Endodermal cell (in vitro differentiated cells): ENCODE measurements at places on chromosomes 3 and 15. TPM values are rescaled to one million over a fixed set of nuclear protein-coding genes. Genes with fewer than 3 reads are reported as not detected.

DNA sequence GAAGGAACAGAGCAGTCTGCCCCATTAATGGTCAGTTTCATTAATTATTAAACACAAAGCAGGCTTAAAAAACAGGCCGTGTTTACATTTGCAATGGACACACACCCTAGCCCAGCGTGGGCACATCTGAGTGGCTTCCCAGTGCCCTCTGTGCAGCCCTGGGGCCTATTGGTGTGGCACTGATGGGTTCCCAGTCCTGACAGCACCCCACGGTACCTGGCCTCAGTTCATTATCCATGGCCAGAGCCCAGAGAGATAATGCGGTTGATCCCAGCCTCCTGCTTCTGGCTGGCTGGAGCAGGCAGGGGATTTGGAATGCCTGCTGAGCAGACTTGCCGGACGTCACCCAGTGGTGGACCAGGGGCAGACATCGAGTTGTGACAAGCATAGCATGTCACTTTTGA, 110.5 kb upstream of the ABHD17C start:
- DNase-seq, result peak; percentile 48

DNA sequence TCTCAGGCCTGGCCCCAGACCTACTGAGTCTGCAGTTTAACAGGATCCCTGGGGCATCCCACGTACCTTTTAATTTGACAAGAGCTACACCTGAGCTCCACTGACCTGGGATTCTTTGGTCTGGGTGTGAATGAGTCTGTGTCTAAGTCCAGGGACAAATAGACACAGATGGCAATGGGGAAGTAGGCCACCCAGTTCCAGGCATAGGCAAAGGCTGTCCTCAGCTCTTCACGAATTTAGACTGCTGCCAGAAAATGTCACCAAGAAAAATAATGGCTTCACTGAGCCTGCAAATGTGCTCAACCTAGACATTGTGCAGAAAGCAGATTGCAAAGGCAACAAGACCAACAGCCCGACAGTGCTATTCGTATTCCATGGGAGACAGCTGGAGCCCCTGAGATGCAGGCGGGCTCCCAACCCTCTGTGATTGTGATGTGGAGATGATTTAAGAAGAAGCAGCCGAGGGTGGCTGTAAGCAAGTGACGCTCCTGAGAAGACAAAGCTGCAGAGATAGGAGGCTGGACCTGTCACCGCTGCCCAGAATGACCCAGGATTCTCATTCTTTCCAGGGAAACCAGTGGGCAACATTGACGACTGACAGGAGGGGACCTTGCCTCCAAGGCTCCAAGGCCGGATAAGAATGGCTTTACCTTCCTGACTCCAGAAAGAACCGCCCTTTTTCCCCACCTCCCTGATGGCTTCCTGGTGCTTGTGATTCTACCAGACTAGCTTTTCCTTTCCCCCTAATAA, 39.8 kb upstream of the IREB2 start:
- no peak for DNase-seq

- no peak for DNase-seq
These were observed 268.9 kb upstream of the KCNMB2 start for GRCh38 chr3:178267158-178267844.

DNA sequence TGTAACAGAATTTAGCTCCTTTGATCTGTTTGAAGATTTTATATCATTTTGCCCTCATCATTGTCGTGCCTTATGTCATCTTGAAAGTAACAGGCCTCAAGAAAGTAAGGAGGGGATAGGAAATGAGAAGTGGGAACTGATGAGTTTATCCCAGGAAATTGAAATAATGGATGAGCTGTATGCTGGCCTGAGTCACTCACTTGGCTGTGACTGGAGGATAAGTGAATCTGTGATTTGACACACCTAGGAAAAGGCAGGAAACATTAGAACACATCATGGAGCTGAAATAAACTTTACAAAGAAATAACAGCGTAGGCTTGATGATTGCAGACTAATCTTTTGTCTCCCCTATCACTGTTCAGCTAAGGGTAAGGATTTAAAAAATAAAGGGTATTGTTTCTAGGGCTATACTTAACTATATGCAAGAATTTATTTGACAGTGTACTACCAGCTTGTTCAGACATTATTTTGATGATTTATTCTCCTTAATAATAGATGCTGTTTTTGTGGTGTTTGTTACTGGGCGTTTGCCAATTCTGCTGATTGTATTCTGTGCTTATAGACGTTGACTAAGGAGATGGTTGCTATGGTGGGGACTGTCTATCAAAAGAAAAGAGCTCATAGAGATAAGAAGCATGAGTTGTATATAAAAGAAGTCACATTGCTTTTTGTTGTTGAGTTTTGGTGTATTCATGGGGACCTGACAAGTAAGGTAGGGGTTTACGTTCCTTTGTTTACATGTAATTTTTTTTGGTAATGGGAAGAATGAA, 105.6 kb upstream of the ROPN1 start:
- DNase-seq, result no peak

DNA sequence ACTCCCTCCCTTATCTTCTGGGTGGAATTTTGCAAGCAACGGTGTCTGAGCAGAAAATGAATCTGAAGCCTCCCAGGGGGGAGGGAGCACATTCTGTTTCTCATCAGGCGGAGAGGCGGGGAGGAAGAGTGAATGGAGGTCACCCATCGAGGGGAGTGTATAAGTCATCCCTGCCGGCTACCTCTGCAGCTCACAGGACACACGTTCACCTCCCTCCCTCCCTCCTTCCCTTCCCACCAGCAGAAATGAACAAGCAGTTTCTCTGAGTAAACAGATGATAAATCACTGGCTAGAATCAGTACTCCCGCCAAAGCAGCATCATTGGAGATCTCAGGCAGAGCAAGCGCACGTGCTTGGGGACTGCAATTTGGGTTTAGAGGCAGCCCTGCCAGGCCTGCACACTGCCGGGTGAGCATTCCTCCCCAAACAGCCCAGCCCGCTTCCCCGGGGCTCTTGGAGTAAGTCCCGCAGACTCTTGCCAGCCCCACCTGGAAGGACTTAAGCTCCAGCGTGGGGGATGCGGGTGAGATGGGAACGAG, 38.3 kb downstream of the CPN2 start:
- peak; percentile 59 for DNase-seq

DNA sequence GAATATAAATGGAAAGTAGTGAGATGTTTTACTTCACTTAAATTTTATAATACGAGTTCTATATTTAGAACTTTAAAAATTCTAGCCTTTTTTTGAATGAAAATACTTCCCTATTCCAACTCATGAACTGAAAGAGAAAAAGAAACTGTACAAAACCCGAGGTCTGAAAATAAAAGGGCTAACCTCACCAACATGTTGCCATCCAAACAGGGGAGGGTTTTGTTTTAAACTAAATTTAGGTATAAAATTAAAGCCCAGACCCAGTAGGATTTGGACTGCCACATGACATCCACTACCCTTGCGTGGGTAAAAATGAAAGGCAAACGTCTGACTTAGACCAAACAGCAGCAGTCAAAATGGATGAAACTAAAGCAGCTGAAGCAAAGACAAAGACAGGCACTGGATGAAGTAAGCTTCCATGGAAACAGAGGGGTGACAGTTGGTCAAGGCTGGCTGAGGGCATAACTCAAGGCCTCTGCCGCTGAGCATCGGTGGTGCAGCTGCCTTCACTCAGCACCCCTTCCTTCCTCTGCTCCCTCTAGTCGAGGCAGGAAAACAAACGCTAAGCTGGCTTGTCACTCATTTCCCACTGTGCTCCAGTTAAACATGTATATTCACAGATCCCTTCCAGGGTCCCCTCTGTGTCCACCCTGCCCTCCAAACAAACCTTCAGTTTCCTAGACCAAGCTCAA, 58.1 kb downstream of the TM4SF4 start:
- no peak for DNase-seq

DNA sequence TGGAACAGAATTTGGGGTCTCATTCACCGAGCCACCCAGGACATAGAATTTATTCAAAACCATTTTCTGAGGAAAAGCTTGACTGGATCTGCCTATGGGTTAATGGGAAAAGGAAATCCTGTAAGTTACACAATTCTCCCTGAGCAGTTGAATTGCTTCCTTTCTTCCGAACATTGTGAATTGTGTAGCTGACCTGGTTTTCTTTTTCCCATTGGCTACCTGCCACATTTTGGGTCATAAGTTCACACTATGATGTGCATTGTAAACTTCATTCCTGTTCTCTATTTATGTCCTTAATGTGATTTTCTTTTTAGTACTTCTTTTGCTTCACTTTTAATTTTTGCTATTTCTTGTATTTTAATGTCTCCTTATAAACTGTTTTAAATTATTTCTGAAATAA, 386.0 kb upstream of the LRRC3B start:
- DNase-seq, result no peak

- no peak for DNase-seq
These were observed 81.2 kb downstream of the KLF13 start for GRCh38 chr15:31407851-31408250.

DNA sequence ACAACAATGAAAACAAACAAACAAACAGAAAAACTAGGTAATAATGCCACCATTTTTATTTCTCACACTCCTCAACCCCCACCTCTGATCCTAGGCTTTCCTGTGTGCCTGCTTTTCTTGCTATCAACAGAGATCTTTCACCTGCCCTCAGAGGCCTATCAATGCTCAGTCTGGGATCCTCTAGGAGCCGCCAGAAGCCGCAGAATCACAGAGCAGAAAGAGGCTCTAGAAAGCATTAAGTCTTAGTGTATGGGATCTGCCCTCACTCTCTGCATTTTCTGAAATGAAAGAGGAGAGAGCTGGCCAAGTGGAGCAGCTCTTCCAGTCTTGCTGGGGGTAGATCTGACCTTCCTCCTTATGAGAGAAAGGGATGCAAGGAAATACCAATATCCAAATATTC, 306.8 kb downstream of the TUSC7 start:
- peak; percentile 71 for DNase-seq

GRCh38 chr3:14761121-14761672, 57.6 kb upstream of the FGD5 start:
- peak; percentile 64 for DNase-seq

- no peak for DNase-seq
These were observed 22.0 kb upstream of the ATP13A3 start for GRCh38 chr3:194508491-194509453.

DNA sequence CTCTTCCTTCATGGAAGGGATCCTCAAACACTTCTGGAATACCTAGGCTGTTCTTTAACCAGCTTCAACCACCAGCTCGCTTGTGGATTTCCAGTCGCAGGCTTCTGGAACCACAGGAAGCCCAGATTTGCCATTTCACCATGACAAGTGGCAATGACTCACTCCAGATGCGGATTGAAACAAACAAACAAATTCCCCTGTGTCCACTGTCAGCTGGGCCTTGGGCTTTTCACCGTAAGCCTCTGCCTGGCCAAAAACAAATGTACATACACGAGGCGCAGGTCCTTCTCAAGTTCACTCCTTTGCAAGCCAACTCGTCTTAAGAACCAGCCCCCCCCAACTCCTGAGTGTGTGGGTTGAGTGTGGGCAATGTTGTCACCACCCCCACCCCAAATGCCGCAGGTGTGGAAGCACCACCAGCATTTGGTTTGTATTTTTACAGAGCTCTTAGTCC, 8.8 kb downstream of the BCL6 start:
- peak; percentile 78 for DNase-seq

DNA sequence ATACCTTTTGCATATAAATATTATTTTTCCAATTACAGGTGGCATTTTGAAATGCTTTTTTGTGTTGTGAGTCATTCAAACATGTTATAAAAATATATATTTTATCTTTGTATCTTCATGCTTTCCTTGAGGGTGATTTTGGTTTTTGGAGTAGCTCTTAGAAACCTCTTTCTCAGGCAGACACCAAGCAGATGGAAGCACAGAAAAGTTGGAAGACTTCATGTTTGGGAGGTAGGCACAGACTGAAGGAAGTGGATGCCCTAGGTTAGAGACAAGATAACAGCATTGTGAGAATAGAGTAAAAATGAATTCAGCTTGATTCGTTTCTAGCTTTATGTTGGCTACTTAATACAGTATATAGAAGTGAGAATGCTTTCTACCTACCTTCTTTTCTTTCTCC, 338.3 kb downstream of the NLGN1 start:
- DNase-seq, result no peak

DNA sequence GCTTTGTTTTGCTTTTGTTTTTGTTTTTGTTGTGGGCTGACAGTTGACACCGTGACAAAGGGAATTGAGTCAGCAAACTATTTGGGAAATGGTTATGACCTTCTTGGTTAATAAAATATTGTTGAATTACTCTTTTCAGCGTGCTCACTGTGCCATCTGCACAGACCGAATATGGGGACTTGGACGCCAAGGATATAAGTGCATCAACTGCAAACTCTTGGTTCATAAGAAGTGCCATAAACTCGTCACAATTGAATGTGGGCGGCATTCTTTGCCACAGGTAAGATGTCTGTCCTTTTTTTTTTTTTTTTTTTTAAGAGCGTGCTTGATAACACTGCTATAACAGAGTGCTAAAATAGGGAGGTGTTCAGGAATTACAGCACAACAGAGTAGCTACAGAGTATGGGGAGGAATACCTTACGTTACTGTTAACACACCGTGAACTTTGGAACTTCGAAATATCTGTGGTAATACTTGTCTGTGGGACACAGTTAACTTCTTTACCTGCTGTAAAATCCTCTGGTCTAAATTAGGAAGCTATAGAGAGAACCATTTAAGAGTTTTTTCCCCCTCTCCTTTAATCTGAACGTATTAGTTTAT, 48.2 kb downstream of the PRKCI start:
- DNase-seq, result no peak

DNA sequence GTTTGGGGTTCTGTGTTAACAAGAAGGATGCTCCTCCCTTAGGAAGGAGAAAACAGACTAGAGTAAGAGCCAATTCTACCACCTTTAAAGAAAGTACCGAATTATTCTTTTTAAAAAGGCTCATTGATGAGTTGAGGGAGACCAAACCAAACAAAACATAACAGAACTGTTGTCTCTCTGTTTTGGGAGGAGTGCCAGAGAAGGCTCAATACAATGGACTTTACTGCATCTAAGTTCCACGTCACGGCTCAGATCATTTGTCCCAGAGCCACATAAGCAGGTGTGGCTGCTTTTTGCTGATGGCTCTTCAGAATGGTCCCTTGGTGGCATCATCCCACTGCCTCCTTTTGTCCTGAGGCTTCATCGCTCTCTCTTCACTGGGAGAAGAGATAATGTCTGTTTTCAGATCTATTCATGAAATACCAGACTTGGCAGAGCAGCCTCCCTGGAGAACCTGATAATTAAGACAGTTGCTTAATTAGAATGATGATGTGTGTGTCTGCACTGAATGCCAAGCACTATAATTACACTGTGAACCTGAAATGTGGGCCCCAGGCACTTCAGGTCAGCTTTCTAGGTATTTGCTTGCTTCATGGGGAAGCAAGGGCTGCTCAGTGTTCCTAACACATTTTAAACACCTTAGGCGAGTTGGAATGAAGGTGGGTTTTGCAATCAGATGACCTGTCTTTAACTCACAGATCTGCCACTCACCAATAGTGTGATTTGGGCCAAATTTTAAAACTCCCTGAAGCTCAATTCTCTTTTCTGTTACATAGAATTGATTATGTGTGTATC, 335.2 kb upstream of the MCTP2 start:
- no peak for DNase-seq

Gene TMCO5A
- total RNA-seq, result not detected in 2 replicates

Gene AGBL1
- 0.07 and 0.14 TPM in 2 replicates for total RNA-seq

Gene HESX1
- total RNA-seq, result 3.8 to 10.6 TPM (median 5.4 TPM) in 3 replicates

Gene RAD51
- total RNA-seq, result 34.1 and 36.1 TPM in 2 replicates

Gene BCL6
- 3.1 to 7.5 TPM (median 3.9 TPM) in 3 replicates for total RNA-seq

Gene LOXL1
- total RNA-seq, result 16.6 and 21.3 TPM in 2 replicates

Gene SLC2A2
- total RNA-seq, result 0.48 to 0.51 TPM in 2 of 3 replicates, not detected in the other

Gene ARPP21
- not detected in 2 replicates for total RNA-seq

Gene AGTR1
- total RNA-seq, result not detected in 3 replicates

Gene CLDN18
- 0.15 to 0.75 TPM (median 0.27 TPM) in 3 replicates for total RNA-seq

Gene DCBLD2
- 60.4 to 71.6 TPM (median 70.7 TPM) in 3 replicates for total RNA-seq

Gene SV2B
- 5.7 and 8.8 TPM in 2 replicates for total RNA-seq
